NCI-H226 (cell line): ENCODE measurements at places on chromosomes 3 and 15.

- DNase-seq = no peak
These were observed 333.3 kb upstream of the TPM1 start for GRCh38 chr15:62709261-62709660.

DNA sequence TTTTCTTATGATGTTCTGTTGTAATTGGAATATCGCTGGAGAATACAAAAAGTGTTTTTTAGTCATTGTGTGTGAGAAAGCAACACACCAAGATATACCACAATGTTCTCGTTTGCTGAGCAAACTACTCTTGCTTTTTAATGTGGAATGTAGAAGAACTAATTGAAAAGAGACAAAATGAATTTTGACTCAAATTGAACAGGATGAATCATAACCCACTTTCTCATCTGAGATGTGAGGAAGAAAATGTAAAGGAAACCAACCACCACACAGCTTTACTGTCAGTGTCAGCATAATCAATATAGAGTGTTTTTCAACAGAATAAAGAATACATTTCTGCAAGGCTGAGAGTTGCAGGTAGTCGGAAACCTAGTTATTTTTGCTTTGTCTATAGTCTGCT is 448.8 kb upstream of the TPRG1 start:
- no peak for DNase-seq

- DNase-seq = no peak
These were observed 158.1 kb downstream of the DIPK2A start for GRCh38 chr3:144129536-144130214.

DNA sequence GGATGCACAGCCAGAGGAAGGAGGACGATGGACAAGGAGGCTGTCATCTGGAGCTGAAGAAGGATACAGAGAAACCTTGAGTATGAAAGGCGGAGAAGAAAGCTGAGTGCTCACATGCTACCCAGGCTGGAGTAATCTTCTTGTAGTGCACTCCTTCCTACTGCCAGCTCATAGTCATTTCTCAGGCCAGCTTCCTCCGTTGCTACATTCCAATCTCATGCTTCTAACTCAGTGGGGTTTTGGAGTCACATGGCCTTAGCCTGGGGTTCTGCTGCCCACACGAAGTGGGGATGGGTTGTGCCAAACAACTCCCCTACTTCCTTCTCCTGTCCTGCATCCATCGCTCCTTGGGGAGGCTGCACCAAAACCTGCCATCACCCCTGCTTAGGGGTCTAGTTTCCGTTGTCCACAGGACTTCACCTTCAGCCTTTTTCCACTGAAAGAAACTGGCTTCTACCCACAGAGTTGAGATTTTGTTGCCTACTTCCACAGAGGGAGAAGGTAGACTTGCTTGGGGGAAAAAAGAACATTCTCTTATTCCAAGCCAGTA is 239.9 kb downstream of the EPHB1 start:
- no peak for DNase-seq

DNA sequence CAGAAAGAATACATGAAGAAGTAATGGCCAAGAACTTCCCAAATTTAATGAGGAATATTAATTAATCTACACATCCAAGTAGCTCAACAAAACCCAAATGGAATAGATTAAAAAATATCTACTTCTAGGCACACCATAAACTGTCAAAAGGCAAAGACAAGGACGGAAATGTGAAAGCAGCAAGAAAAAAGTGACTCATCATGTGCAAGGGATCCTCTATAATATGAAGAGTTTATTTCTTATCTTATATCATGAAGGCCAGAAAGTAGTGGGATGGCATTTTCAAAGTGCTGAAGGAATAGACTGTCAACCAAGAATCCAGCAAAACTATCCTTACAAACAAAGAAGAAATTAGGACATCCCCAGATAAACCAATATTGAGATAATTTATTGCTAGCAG is 73.9 kb upstream of the PRICKLE2 start:
- DNase-seq = no peak

GRCh38 chr3:14988988-14989394 is 41.6 kb downstream of the NR2C2 start:
- no peak for DNase-seq

GRCh38 chr3:160941885-160942494 is 163.2 kb downstream of the B3GALNT1 start:
- DNase-seq = peak; percentile 19

GRCh38 chr3:111827871-111828270 is 31.2 kb upstream of the PHLDB2 start:
- DNase-seq = no peak

DNA sequence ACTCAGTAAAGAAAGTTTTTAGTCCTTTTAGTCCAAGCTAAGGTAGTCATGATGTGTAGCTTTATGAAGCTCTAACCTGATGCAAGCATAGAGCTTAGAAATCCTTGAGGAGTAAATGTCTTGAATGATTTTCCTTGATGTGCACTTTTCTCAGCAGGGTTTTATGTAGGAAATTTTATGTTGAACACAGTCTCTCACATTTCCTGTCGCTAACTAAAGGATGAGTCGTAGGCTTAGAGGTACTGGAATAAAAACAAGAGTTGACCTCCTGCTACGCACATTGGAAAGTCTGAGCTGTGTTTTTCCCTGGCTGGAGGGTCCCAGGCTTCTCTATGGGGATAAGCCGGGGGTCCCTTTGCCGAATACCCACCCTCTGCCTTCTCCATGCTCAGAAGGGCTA is 34.7 kb upstream of the ZPLD1 start:
- DNase-seq = peak; percentile 54

DNA sequence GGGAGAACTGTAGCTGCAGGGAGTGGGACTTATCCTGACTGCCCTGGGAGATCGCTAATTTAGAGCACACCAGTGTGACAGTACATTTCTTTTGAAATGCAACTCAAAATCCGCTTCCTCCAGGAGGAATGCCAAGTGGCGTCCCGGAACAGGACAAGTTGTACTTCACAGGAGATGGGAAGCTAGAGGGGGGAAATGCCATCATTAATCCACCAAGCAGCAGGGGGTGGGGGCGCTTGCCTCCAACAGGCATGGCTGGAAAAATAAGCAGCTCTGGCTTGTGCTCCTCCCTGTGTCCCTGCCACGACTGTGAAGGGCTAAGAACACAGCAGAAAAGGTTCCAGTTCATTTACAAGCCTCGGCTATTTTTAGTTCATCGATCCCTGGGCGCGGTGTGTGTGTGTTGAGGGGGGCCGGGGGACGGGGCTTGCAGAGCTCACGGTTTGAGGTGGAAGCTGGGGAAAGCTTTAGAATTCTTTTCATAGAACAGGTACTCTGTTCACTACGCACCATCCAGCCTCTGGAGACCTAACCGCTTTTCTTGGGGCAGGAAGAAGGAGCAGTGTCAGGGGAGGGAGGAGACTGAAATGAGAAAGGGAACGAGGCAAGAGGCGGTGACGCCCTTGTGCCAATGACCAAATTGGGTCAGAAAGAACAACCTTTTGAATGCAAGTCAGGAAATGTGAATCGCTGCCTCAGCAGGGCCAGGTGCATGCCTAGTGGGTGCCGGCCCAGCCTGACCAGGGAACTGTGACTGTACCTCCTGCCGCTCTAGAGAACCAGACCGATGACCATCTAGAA is 51.8 kb upstream of the DGKG start:
- DNase-seq = no peak

- DNase-seq = no peak
These were observed 46.5 kb downstream of the FAM174B start for GRCh38 chr15:92608866-92609700.

DNA sequence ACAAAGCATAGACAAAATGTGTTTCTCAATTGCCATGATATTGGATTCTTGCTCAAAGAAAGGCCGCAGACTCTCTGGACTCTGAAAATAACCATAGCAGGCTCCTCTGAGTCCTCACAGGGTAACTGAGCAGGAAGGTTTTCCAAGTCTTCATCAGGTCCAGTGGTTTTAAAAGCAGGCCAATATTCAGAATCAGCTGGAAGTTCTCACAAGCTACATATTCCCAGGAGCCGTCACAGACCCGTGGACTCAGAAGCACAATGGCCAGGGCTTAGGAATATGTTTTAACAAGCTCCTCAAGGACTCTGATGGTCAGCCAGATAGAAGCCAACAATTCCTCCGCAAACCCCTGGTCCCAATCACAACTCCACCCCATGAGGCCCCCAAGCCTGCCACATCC is 256.1 kb upstream of the ADAMTS9 start:
- no peak for DNase-seq

- DNase-seq = no peak
These were observed 138.2 kb upstream of the IL12A start for GRCh38 chr3:159850481-159850880.

GRCh38 chr3:132135628-132136333 is 101.0 kb upstream of the CPNE4 start:
- peak; percentile 97 for DNase-seq

GRCh38 chr3:114675104-114675503 is 381.3 kb downstream of the TIGIT start:
- DNase-seq = no peak

DNA sequence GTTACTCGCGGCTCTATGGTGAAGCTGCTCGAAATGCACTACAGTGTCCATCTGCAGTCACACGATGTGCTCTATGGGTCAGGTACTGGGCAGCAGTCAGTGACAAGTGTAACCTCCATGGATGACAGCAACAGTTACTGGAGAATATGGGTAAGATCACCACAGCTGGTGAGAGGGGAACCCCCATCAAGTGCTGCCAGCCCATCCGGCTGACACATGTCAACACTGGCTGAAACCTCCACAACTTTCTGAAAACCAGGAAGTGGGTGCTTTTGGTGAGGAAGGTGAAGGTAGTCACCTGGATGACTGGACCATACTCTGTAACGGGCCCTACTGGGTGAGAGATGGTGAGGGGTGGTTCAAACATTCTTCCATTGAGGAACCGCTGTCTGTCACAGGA is 87.4 kb upstream of the C15orf39 start:
- no peak for DNase-seq

DNA sequence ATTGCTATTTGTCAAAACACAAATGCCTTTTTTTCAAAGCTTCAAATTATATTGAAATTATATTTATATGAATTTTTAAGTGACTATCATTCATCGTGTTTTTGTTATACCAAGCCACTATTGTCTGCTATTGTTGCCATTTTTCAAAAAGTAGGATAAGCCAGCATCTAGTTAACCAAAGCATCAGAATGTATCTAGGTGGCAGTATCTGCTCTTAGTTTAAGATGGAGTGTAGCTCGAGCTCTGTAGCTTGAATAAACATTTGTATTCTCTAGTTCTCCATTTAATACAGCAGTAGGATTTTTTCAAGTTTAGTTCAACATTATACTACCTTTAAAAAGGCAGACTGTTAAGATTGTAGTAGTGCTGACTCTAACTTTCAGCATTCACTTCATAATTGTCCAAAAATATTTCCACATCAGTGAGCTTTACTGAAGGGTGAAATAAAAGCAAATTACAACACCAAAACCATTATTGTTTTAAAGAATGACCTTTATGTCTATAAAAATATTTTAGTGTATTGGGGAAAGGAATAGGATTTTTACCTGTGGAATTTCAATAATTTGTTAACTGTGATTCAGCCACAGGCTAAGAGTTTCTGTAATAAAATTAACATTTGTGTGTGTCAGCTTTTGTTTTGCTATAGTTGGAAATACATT is 19.6 kb upstream of the C15orf61 start:
- no peak for DNase-seq

- no peak for DNase-seq
These were observed 518 bp downstream of the OXSR1 start for GRCh38 chr3:38165722-38166387.

- peak; percentile 76 for DNase-seq
These were observed at the start of gene SHC4 for GRCh38 chr15:48963524-48964113. Gene SHC4, minus strand, starts transcription at chr15:48963919. Its CDS starts 904 bp downstream, at chr15:48963015.

- DNase-seq = no peak
These were observed 123.2 kb upstream of the BNIP2 start for GRCh38 chr15:59812250-59812870.

- DNase-seq = no peak
These were observed 311.9 kb downstream of the EDEM1 start for GRCh38 chr3:5499404-5499803.
